Fibroblast of skin of abdomen (primary cell): ENCODE measurements at places on chromosomes 13 and 19.
A peak's percentile ranks its signal among the peaks of the same experiment; 100 is the strongest.

- DNase-seq = no peak
These were observed 17.8 kb downstream of the ALOX5AP start for GRCh38 chr13:30753030-30753616.

GRCh38 chr13:87792878-87793277 is 121.7 kb downstream of the SLITRK5 start:
- DNase-seq = no peak

GRCh38 chr19:35460608-35461007 is 12.6 kb downstream of the FFAR2 start:
- no peak for DNase-seq

- peak; percentile 94 for DNase-seq
These were observed 74.9 kb downstream of the LHFPL6 start for GRCh38 chr13:39527961-39528660.

DNA sequence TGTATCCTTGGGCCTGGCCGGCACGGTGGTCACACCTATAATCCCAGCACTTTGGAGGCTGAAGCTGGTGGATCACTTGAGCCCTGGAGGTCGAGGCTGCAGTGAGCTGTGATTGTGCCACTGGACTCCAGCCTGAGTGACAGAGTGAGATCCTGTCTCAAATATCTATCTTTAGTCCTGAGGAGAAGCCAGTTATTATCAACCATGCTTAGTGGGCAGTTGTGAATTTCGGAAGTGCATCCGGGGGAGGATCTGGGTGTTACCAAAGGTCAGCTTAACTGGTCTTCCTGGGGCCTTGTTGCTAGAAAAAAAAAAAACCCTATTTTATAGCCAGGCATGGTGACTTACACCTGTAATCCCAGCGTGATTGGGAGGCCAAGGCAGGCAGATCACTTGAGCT is 9.6 kb downstream of the DHDH start:
- no peak for DNase-seq

- DNase-seq = no peak
These were observed 122.9 kb downstream of the URI1 start for GRCh38 chr19:30064771-30065494.

DNA sequence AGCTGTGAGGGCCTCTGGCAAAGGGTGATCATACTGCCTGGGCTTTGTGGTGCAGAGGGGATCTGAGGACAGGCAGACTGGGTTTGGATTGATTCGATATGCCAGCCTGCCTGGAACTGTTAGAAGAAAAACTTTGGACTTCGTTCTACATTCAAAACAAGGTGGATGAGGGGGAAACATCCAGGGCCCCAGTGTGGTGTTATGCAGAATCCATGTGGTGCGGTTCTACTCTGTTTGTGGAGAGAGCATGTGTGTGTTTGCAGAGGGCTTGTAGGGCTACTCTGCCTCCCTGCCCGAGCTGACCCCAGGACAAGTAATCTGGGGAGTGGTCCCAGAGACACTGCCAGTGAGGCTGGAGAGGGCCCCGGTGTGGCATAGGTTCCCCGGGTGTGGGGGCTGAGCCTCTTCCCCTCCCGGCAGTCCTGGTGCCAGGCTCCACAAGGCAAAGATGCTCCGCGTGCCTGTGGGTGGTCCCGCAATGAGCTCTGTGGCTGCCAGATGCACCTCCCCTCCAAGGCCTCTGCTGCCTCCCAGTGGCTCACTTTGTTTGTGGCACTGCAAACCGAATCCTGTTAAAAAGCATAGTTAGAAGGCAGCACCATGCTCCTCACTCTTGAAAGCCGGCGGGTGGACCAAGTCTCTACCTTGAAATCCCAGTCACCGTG is 22.3 kb upstream of the TFDP1 start:
- DNase-seq = peak; percentile 79

GRCh38 chr19:30708416-30709178 is 336.4 kb downstream of the ZNF536 start:
- no peak for DNase-seq

DNA sequence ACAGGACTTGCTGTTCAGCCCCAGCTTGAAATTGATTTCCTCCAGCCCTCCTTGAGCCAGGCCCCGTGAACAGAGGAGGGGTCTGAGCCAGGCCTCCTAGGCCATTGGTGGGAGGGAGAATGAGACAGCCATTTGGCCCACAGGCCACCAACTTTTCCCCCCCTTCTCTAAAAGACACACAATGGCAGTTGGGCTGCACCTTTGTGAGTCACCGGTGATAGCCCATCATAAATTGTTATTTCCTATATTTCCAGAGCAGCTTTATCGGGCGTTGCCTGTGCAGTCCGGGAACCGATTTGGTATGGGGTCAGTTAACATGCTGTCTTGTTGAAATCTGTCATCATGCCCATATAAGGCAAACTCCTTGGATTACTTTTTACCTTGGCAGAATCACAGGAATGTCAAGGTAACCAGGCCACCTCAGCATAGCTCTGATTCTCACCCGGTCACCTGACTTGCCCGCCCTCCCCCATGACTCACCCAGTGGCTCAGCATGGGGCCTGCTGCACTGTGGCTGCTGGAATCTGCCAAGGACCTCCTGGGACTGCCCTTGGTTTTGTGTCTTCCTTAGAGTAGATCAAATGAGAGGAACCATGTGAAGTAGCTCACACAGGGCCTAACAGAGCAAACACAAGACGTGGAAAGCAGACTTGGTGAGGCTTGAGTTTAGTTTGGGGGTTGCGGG is 36.1 kb downstream of the ACTN4 start:
- DNase-seq = peak; percentile 95

DNA sequence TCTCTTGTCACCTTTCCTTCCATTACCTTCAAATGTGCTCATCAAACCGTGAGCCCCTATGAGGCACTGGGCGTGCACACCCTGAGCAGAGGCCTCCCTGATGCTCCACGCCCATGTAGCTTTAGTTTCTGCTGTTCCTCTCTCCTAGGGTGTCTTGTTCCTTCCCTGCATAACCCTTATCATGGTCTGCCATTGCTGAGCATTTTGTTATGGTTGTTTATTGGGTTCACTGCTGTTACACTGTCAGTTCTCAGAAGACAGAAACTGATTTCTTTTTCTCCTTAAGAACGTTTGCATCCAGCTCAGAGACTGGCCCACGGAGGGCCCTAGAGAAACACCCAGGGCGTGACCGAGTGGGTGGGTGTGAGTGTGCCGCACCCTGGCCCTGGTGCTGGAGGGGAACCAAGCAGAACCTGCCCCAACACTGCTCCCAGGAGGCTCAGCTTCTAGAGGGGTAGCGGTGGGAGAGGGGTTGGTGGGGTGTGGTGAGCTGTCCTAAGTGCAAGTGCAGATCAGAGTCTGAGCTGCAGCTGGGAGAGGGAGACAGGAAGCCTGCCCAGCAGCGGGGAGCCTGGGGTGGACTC is 61.4 kb upstream of the URI1 start:
- DNase-seq = no peak

DNA sequence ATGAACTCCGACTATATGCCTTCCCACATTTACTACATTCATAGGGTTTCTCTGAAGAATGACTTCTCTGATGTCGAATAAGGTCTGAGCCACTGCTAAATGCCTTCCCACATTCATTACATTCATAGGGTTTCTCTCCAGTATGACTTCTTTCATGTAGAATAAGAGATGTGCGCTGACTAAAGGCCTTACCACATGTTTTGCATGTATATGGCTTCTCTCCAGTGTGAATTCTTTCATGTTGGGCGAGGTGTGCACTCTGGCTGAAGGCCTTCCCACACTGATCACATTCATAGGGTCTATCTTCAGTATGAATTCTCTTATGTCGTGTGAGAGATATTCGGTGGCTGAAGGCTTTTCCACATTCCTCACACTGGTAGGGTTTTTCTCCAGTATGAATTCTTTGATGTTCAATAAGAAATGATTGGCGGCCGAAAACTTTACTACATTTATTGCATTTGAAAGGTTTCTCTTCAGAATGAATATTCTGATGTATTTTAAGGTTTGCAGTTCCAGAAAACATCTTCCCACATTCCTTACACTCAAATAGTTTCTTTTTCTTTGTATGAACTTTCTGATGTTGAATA is 35.8 kb downstream of the ZNF667 start:
- no peak for DNase-seq

DNA sequence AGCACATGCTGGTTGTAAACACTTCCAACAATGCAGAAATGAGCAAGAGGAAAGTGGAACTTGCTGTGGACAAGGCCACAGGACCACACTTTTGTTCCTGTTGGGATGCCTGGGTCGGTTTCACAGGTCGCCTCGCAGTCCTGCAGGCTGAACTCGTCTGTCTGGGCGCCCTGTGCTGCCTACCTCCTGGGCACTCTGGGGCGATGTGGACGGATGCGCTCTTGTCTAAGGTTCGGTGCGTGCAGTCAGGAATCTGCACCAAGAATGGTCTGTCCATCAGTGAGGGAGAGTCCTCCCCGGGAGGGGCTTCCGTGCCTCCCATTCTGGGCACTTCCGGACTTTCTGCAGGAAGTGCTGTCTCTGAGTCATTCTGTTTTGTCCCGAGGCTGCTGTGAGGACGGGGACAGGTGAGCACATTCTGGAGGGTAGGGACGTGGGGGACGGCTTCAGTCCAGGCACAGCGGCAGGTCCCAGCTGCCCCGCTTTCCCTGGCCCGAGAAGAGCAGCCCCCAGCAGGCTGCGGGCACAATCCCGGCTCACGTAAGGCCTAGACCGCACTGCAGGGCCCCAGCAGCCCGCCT is 24.1 kb upstream of the SLITRK1 start:
- DNase-seq = no peak

DNA sequence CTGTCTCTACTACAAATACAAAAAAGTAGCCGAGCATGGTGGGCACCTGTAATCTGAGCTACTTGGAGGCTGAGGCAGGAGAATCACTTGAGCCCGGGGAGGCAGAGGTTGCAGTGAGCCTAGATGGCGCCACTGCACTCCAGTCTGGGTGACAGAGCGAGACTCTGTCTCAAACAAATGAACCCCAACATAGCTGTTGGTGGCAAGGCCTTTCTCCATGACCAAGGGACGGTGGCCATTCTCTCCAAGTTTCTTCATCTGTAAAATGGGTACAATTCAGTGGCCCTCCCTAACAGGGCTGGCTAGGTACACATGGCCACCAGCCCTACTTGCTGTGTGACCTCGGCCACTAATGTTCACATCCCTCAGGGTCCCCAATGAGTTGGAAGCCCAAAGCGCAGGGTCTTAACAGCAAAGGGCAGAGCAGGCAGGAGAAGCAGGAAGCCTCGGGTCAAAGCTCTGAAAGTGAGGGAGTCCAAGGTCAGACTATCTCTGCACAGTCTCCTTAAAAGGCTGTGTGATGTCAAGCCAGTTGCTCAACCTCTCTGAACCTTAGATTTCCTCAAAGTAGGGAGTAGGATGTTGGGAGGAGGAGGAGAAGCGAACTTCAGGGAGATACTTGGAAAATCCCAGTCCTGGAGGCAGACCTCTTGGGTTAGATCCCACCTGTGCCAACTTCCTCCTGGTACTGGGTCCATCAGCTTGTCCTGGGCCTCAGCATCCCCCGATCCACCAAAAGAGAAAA is 2.7 kb downstream of the JUND start:
- DNase-seq = no peak

DNA sequence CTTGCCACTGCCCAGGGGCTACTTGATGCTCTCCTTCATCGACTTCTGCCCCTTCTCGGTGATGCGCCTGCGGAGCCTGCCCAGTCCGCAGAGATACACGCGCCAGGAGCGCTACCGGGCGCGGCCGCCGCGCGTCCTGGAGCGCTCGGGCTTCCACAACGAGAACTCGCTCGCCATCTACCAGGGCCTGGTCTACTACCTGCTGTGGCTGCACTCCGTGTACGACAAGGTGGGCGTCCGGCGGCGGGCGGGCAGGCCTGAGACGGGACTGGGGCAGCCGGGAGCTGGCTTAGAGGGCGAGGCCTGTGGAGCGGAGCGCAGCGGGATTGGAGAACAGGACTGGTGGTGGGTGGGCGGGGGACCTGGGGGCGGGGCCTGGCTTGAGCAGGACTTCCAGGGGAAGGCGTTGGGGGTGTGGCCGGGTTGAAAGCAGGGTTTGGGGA is 12.7 kb upstream of the PSMD8 start:
- DNase-seq = peak; percentile 56

DNA sequence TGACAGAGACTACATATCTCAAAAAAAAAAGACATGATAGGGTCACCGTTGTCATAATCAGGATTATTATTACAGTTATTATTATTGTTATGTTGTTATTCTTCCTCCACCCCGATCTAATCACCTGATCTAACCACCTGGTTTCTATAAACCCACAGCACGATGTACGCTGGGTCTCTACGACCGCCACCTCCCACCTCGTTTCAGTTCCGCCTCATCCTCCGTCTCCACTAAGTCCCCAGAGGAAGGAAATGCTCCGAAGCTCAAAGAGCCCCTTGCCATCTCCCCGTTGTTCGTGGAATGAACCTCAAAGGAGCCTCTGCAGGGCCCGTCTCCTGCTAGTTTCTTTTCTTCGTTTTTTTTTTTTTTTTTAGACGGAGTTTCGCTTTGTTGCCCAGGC is 15.9 kb upstream of the MEIS3 start:
- DNase-seq = no peak

DNA sequence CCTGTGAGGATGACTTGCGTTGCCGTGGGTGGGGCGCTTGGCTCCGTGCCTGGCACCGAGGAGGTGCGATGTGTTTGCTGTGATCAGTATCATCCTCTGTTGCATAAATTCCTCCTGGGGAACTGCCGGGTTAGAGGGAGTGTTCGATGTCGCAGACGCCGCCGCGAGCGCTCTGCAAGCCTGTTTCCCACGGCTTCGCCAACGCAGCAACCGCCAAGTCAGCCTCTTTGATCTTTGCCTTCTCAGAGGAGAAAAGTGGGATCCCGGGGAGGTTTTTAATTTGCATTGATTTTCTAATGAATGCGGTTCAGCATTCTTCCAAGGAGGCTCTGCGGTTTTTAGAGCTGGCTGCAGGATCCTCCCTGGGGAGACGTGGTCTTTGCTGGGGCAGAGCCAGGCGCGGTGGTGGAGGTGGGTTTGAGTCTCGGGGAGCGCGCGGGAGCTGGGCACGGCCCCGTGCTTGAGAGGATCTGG is 7.6 kb downstream of the GPR32 start:
- DNase-seq = peak; percentile 15

DNA sequence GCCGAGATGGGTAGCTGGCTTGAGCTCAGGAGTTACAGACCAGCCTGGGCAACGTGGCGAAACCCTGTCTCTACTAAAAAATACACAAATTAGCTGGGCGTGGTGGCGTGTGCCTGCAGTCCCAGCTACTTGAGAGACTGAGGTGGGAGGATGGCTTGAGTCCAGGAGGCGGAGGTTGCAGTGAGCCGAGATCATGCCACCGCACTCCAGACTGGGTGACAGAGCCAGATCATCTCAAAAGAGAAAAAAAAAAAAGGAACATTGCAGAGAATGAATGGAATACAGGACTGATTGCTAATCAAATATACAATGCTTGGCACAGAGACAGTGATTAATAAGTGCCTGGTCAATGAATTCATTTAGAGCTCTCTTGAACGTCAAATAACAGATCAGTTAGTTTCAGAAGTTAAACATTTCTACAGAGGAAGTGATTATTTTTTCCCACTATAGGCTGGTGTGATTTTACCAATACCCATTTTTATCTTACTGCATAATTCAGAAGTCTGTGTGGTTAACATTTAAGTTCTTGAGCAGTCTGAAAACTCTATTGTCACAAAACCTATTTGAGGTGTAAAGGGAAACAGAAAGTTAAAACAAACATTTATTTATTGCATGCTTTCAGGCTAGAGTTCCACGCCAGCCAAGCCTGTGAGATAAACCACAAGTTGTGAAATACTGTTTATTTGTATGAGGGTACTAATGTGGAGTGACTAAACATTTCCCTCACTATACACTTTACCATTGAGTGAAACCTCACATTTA is 7.7 kb upstream of the TBC1D4 start:
- DNase-seq = no peak

GRCh38 chr19:1161716-1162115 is 12.4 kb downstream of the SBNO2 start:
- no peak for DNase-seq

GRCh38 chr13:44355621-44356020 is 18.0 kb upstream of the SERP2 start:
- DNase-seq = no peak
